Activated CD4-positive, alpha-beta T cell treated with anti-CD3 and anti-CD28 coated beads for 48 hours (primary cell): ENCODE measurements at places on chromosomes 6 and 20.

DNA sequence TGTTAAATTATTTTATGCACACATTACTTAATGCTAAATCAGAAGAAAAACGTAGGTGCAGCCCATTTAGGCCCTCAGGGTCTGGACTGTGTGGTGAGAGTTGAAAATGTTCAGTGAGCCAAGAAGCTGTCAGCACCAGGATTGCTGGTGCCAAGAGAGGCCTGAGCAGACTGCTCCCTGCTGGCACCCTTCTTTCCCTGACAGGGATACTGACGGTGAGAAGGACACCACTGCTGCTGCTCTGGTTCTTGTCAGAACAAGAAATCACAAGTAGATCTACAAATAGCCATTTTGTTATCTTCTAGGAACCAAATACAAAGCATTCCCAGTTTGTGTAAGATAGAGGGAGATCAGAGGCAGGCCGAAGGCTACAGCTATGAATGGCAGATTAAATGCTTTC, 48.7 kb upstream of the CRISP1 start:
- DNase-seq, result no peak

- DNase-seq, result peak; percentile 57
Measured at GRCh38 chr20:3407040-3407770, at the start of gene DNAAF9. TSS of gene DNAAF9 (minus strand) at chr20:3407669. CDS start at chr20:3407557, 112 bp downstream.

DNA sequence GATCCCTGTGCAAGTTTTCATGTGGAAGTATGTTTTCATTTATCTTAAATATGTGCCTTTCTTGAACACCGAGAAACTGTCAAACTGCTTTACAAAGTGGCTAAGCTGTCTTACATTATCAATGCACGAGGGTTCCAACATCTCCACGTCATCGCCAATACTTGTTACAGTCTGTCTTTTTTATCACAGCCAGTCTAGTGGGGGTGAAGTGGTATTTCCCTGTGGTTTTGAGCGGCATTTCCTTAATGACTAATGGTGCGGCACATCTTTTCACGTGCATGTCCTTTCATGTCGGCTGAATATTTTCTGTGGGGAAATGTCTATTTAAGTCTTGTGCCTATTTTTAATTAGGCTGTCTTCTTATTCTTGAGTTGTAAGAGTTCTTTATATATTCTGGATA, 280.4 kb downstream of the FOXC1 start:
- DNase-seq, result no peak

GRCh38 chr20:51021067-51022025, 1.6 kb downstream of the KCNG1 start:
- DNase-seq, result no peak

GRCh38 chr6:3627956-3628835, 123.3 kb downstream of the PXDC1 start:
- DNase-seq, result no peak

DNA sequence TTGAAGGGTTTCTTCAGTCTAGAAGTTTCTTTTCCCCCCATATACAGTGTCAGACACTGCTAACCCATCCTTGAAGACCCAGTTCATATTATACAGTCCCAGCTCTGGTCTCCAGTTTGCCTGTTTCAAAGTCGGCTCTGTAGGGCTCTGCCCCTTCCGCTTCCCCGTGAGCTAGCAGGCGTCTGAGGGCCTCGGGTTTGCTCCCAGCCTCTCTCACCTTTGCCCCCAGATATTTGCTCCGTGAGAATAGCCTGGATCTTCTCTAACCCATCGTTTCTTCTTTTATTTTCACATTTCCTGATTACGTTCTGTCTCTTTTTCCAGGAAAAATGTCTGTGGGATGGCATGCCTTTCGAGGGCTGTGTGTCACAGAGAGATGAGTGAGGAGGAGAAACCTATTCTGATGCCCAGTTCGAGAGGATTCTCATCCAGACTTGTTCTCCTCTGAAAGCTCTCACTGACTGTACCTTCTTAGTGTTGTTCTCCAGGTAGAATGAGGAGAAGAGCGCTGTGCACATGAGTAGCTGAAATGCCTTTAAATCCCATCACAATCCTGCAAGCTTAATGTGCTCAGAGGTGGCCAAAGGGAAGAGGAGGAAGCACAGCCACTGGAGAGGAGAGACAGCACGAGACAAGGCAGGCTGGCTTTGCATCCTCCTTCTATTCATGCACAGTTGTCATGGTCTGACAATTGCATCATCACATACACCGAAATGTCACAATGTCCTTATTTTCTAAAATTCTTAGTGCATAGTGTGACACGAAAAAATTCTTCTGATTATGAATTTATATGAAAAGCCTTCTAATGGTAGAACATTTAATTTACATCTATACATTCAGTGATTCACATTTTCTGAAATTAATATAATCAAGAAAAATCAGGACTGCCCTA, 171.1 kb downstream of the FOXA2 start:
- DNase-seq, result no peak

DNA sequence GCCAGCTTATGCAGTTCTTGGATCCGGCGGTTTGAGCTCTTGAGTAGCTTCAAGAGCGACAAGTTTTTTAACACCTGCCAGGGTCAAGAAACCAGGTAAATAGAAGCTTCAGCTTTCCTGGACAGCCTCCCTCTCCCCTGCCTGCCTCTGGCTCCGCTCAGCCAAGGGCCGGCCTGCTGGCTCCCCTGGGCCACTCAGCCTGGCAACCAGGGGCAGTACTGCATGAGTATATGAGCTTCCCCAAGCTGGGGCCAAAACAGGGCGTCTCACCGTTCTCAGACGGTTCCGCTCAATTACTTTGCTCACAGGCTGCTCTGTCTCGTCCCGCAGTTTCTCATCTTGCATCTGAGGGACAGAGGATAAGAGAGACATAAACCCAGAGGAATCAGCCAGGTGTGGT, 856 bp downstream of the TP53TG5 start:
- DNase-seq, result no peak

- DNase-seq, result peak; percentile 30
Measured at GRCh38 chr6:2505624-2506023, 245.1 kb downstream of the MYLK4 start.

DNA sequence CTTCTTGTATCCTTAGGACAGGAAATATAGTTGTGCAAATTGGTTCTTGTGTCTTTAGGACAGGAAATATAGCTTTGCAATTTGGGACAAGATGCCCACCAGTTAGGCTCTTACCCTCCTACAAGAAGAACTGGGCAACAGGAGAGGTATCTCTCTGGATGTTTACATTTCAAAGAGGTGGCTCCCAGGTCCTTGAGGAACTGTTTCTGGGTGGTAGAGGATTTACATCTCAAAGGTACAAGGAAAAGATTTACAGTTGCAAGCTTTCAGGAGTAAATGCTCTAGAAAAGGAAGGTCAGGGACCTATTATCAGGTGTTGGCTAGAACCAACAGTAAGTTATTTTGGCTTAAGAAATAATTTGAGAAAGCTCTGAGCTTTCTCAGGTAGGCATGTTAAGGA, 19.2 kb downstream of the RNF182 start:
- no peak for DNase-seq

- no peak for DNase-seq
Measured at GRCh38 chr6:24673625-24674024, 6.7 kb downstream of the ACOT13 start.

GRCh38 chr6:166567813-166568212, 18.7 kb downstream of the RAMACL start:
- DNase-seq, result no peak

DNA sequence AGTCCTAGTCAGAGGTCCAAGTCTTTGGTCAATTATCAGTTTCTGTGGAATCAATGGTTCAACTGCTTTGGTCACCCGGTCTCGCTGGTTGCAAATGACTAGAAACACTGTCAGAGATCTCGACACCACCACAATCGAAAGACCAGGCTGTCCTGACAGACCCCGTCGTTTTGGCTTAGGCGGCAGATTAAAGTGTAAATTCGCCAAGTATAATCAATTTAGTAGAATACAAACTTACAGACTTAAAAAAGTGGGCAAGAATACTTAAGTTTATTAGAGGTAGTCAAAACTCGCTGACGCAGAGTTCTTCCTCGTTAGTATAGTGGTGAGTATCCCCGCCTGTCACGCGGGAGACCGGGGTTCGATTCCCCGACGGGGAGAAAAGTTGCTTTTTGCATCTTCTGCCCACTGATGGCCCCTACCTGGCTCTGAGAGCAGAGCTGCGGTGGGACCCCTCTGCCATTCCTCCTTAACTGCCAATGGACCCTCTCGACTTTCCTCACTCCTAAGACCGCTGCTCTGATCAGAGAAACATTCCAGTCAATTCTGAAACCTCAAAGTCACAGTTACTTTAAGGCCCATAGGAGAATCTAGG, 30.6 kb upstream of the ZNF184 start:
- DNase-seq, result peak; percentile 91

DNA sequence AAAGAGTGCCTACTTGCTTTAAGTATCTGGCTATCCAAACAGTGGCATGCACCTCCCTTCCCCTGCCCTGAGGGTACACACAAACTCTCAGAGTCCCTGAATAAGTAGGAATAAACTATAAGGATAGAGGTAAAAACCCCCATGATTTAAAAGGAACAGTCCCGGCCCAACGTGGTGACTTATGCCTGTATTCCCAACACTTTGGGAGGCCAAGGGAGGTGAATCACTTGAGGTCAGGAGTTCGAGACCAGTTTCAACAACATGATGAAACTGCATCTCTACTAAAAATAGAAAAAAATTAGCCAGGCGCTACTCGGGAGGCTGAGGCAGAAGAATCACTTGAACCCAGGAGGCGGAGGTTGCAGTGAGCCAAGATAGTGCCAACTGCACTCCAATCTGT, 22.2 kb downstream of the SAMHD1 start:
- no peak for DNase-seq

DNA sequence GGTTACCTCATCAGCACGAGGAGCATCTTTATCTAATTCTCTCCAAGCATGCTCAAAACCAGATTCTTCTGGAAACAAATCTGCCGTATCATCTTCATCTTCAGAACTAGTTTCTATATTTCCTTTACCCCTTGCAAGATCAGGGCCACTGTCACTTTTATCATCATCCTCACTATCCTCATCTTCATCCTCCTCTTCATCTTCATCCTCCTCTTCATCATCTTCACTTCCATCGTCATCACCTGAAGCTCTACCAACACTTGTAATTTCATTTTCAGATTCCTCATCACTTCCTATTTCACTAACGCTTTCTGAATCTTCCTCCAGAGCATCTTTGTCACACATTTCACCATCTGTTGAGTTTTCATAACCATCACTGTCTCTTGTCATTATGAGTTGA, 8.9 kb downstream of the ESF1 start:
- DNase-seq, result no peak

GRCh38 chr6:121347484-121347883, 13.2 kb upstream of the TBC1D32 start:
- DNase-seq, result no peak

GRCh38 chr6:39300739-39301138, 13.5 kb downstream of the KCNK17 start:
- DNase-seq, result no peak

DNA sequence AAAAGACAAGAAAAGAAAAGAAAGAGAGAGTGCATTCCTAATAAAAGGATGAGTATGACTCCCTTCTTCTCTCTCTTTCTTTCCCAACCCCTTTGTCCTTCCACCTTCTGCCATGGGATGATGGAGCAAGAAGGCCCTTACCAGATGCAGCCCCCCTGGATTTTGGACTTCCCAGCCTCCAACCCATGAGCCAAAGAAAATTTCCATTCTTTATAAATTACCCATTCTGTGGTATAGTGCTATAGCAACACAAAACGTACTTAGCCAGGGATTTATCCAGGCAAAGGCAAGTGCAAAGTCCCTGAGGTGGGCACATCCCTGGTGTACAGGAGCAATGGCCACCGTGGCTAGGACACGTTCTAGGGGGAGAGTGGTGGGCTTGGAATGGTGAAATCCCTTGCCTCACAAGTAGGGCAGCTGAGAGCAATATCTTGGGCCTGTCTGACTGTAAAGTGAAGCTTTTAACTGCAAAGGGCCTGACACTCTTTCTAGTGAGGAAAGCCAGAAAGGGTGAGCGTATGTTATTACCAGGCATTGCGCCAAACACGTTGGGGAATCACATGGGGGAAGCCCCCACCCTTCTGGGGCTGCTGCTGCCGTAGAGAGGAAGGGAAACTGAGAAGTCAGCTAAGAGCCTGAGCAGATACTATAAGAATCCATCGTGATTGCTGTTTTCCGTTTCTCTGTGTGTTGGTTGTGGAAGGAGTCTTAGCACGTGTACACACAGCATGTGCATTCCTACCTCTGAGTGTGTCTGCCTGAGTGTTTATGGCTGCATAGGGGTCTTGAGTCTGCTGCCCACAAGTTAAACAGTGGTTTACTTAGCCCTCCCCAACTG, 50.7 kb upstream of the SIRPA start:
- peak; percentile 70 for DNase-seq

DNA sequence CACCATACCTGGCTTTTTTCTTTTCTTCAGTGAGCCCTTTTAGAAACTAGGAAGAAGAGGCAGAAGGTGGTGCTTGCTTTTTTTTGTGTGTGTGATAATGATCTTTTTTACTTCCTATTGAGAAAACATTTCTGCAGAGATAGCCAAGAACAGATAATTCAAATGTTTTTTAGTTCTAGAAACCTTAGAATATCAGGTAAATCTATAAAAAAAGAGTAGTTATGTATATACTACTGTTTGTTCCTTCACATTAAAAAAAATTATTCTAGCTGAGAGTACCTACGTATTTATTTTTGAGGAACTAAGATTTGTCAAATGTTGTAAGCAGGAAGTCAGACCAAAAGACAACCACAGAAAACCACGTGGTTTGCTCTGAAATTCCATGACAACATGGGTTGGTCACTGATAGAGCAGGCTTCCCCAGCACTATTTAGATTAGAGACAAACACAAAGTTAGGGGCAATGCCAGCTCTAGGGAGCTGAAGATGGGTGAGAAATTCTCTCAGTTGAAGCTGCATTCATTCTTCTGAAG, 12.8 kb downstream of the STK4 start:
- peak; percentile 53 for DNase-seq

DNA sequence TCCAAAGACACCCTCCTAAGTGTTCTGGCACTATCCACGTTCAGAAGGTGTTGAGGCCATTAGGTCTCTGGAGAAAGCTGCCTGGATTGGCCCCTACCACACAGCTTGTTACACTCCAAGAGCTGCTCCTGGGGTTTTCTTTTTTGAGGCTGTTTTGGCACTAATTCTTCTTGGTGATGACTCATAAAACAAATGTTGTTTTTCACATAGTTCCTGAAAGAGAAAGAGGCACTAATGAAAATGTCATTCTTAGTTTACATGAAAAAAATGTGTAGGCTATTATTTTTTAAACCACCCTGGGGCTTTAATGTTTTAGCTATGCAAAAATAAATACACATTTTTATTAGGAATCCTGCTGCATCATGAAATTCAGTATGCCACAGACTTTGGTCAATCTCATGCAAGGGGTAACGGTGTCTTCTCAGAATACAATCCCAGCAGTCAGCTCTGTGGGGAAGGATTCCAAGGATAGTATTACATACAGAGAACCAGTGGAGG, 38.1 kb downstream of the TBPL1 start:
- no peak for DNase-seq

DNA sequence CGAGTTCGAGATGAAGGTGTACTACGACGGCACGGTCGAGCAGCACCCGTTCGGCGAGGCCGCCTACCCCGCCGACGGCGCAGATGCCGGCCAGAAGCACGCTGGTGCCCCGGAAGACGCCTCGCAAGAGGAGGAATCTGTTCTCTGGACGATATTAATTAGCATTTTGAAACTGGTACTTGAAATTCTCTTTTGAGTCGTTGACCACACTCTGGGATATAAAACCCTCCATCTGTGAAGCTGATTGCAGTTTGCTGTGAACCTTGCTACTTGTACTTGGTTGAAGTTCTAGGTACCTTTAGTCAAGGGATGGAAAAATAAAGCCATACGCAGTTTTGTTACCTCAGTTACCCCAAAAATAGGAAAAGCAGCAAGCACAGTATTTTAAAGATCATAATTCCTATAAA, 917 bp downstream of the C6orf120 start:
- peak; percentile 59 for DNase-seq

GRCh38 chr6:26329763-26330511, 35.1 kb upstream of the BTN3A2 start:
- peak; percentile 80 for DNase-seq
